T-helper 2 cell treated with Interferon-gamma antibody and Interleukin-4, amounts not matched to agents 5 μg/mL and 100 μg/mL, for 36 hours (primary cell): ENCODE measurements at places on chromosomes 2 and 18.

- no peaks in the 10 kb centered on the region for H3K27me3 ChIP-seq
- H3K4me3 ChIP-seq = no peak overlapping the region
- H3K4me1 ChIP-seq = no peaks in the 10 kb centered on the region
- DNase-seq = no peak
Observed at GRCh38 chr2:118936306-118936705, 5.7 kb upstream of the MARCO start.

GRCh38 chr2:12538138-12538694 lies 178.5 kb upstream of the TRIB2 start:
- H3K27ac ChIP-seq = no peak overlapping the region
- peaks cover 4% of the 10 kb centered on the region for H3K27me3 ChIP-seq
- no peak for DNase-seq
- H3K4me3 ChIP-seq = no peak overlapping the region
- peaks cover 22% of the 10 kb centered on the region for H3K4me1 ChIP-seq
- peaks cover 2% of the 10 kb centered on the region for H3K36me3 ChIP-seq

DNA sequence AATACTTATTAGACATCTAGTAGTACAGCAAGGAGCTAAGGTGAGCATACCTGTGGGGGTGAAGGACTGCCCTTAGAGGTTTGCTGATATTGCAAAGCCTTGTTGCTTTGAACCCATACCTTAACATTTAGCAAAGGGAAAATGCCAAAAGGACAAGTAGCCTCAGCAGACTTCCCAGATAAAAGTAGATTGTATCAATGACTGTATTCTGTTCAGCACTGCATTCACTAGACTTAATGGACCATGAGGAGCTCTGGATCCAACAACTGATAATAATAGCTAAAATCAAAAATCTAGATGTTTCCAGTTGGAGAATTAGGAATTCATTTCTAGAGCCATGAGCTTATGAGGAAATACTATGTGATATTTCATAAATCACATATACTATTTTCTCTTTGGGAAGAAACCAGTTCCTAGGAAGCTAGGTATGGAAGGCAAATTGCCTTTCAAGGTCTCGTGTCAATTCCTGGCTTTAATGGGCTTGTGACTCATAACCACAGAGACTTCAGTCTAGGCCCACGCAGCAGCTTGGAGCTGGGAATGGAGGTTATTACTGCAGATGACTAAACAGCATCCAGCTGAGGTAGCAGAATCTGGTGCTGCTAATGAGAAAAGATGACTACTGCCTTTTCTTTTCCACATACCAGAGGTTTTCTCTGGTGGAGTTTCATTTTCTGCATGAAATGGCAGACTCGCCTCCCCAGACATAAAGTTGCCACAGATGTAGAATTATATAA lies 191.2 kb upstream of the NABP1 start:
- no peak overlapping the region for H3K27ac ChIP-seq
- H3K27me3 ChIP-seq = peaks cover 3% of the 10 kb centered on the region
- no peaks in the 10 kb centered on the region for H3K4me1 ChIP-seq
- no peaks in the 10 kb centered on the region for H3K36me3 ChIP-seq
- DNase-seq = no peak
- H3K4me3 ChIP-seq = no peak overlapping the region

DNA sequence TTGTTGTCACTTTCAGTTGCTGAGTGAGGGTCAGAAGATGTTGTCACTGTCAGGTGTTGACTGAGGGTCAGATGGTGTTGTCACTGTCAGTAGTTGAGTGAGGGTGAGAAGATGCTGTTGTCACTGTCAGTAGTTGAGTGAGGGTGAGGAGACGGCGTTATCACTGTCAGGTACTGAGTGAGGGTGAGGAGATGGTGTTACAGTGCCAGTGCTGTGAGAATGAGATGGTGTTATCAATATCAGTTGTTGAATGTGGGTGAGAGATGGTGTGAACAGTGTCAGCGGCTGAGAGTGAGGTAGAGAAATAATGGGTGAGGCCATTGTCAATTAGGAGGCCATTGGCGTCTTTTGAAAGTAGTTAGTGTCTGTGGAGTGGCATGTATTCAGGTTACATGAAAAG lies 1.6 kb upstream of the ATP9B start:
- H3K27ac ChIP-seq = peak overlapping the region; percentile 100
- peak overlapping the region; percentile 92 for H3K4me3 ChIP-seq
- H3K4me1 ChIP-seq = peaks cover 22% of the 10 kb centered on the region
- no peak for DNase-seq
- peaks cover 23% of the 10 kb centered on the region for H3K36me3 ChIP-seq
- H3K27me3 ChIP-seq = peaks cover 23% of the 10 kb centered on the region

GRCh38 chr2:3628241-3628679 lies 29.7 kb upstream of the ALLC start:
- H3K27ac ChIP-seq = no peak overlapping the region
- H3K27me3 ChIP-seq = peaks cover 7% of the 10 kb centered on the region
- no peak for DNase-seq
- no peaks in the 10 kb centered on the region for H3K36me3 ChIP-seq
- H3K4me3 ChIP-seq = no peak overlapping the region

GRCh38 chr2:45851576-45852304 lies 200.3 kb downstream of the PRKCE start:
- H3K27ac ChIP-seq = no peak overlapping the region
- H3K4me1 ChIP-seq = peaks cover 36% of the 10 kb centered on the region
- peaks cover 36% of the 10 kb centered on the region for H3K36me3 ChIP-seq
- no peaks in the 10 kb centered on the region for H3K27me3 ChIP-seq
- DNase-seq = no peak

DNA sequence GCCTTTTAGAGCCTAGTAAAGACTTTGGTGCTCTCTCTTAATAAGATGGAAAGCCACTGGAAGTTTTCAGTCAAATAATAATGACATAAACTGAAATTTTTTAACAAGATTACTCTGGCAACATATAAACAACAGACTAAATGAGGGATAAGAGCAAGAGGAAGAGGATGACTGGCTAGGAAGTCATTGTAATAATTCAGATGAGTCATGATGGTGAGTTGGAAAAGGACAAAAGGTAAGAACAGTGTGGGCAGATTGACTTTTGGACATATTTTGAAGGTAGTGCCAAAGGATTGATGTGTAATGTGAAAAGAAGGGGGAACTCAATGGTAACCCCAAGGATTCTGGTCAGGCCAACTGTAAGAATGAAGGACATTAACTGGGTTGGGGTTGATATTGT lies 310.3 kb downstream of the NOL4 start:
- no peaks in the 10 kb centered on the region for H3K36me3 ChIP-seq
- H3K27ac ChIP-seq = no peak overlapping the region
- DNase-seq = no peak
- no peak overlapping the region for H3K4me3 ChIP-seq
- no peaks in the 10 kb centered on the region for H3K27me3 ChIP-seq

GRCh38 chr2:112342067-112342550 lies 66.7 kb downstream of the ZC3H6 start:
- H3K4me1 ChIP-seq = peaks cover 11% of the 10 kb centered on the region
- no peak for DNase-seq
- H3K27me3 ChIP-seq = no peaks in the 10 kb centered on the region
- no peak overlapping the region for H3K4me3 ChIP-seq

- no peaks in the 10 kb centered on the region for H3K36me3 ChIP-seq
- no peak overlapping the region for H3K4me3 ChIP-seq
- H3K4me1 ChIP-seq = peaks cover 8% of the 10 kb centered on the region
- H3K27ac ChIP-seq = no peak overlapping the region
Observed at GRCh38 chr2:108935271-108935741, 53.7 kb downstream of the EDAR start.

DNA sequence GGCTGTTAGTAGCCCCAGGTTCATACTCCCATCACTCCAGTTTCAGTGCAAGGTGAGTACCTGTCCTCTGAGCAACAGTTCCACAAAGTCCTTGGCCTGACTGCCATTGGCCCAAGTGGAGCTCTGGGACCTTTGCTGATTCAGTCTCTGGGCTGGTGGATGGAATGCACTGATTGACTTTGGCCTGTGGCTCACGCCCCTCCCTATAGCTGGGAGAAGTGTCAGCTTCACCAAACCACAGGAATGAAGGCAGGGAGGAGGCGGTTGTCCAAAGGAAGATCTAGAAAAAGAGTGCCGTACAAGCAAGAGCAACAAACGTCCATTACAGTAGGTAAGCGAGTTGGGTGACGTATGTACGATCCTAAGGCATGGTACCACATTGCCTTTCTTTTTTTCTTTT lies 34.0 kb downstream of the QPCT start:
- H3K27ac ChIP-seq = no peak overlapping the region
- H3K4me3 ChIP-seq = no peak overlapping the region
- H3K4me1 ChIP-seq = peaks cover 18% of the 10 kb centered on the region
- DNase-seq = no peak

DNA sequence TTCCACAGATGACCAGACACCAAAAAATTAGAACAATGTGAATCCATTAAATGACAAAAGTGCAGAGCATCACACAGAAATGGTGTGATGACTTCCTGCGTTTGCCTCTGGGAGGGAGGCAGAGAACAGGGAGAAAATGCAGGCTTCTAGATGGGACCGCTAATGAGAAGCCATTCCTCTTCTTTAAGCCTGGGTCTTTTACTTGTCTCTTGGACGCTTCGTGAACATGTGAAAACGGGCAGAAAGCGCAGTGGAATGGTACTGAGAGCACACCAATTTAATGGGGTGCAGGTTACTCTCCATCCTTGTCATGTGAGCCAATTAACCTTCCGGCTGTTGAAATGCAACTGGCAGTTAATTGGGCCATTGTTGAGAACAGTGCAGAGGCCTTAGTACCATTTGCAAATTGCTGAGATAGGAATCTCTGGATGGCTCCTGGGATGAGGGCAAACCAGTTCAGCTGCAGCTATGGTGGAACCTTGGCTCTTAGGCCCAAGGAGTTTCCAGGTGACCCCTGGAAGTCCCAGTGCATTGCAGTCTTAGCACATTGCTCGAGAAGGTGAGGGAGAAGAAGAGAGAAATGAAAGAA lies 210.4 kb upstream of the CXCR4 start:
- no peaks in the 10 kb centered on the region for H3K36me3 ChIP-seq
- no peaks in the 10 kb centered on the region for H3K27me3 ChIP-seq
- DNase-seq = no peak
- peak overlapping the region; percentile 98 for H3K27ac ChIP-seq
- peaks cover 45% of the 10 kb centered on the region for H3K4me1 ChIP-seq

- H3K36me3 ChIP-seq = peaks cover 2% of the 10 kb centered on the region
- DNase-seq = no peak
- no peak overlapping the region for H3K27ac ChIP-seq
- H3K4me1 ChIP-seq = peaks cover 6% of the 10 kb centered on the region
- no peaks in the 10 kb centered on the region for H3K27me3 ChIP-seq
Observed at GRCh38 chr2:8216397-8216796, 465.5 kb upstream of the ID2 start.

- peaks cover 20% of the 10 kb centered on the region for H3K4me1 ChIP-seq
- H3K36me3 ChIP-seq = peaks cover 2% of the 10 kb centered on the region
- no peak overlapping the region for H3K27ac ChIP-seq
- peaks cover 43% of the 10 kb centered on the region for H3K27me3 ChIP-seq
- DNase-seq = no peak
- H3K4me3 ChIP-seq = no peak overlapping the region
Observed at GRCh38 chr2:144512470-144512869, 7.4 kb downstream of the ZEB2 start.

DNA sequence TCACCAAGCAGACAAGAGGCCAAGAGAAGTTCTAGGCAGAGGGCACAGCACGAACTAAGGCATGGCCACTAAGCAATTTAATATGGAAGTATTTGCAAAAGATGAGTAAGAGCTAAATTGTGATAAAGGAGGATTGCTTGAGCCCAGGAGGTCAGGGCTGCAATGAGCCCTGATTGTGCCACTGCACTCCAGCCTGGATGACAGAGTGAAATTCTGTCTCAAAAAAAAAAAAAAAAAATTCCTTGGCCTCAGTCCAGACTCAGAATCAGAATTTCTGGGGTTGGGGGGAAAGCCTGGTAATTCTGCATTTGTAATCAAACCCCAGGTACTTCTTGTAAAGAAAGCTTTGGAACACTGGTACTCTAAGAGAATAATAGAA lies 46.8 kb upstream of the RTN4 start:
- H3K27me3 ChIP-seq = no peaks in the 10 kb centered on the region
- H3K4me1 ChIP-seq = peaks cover 12% of the 10 kb centered on the region
- no peak overlapping the region for H3K27ac ChIP-seq
- no peak overlapping the region for H3K4me3 ChIP-seq
- no peaks in the 10 kb centered on the region for H3K36me3 ChIP-seq

GRCh38 chr2:108927936-108928659 lies 60.9 kb downstream of the EDAR start:
- DNase-seq = no peak
- no peaks in the 10 kb centered on the region for H3K27me3 ChIP-seq
- no peak overlapping the region for H3K27ac ChIP-seq
- no peak overlapping the region for H3K4me3 ChIP-seq
- no peaks in the 10 kb centered on the region for H3K4me1 ChIP-seq

- no peak overlapping the region for H3K27ac ChIP-seq
- no peak overlapping the region for H3K4me3 ChIP-seq
- H3K36me3 ChIP-seq = no peaks in the 10 kb centered on the region
Observed at GRCh38 chr18:48791636-48792105, 159.1 kb downstream of the SMAD7 start.

- peak overlapping the region; percentile 95 for H3K27ac ChIP-seq
- H3K4me1 ChIP-seq = peaks cover 38% of the 10 kb centered on the region
- peaks cover 33% of the 10 kb centered on the region for H3K27me3 ChIP-seq
- H3K36me3 ChIP-seq = peaks cover 13% of the 10 kb centered on the region
- DNase-seq = peak; percentile 25
Observed at GRCh38 chr2:180980943-180981911, 822 bp downstream of the UBE2E3 start.

DNA sequence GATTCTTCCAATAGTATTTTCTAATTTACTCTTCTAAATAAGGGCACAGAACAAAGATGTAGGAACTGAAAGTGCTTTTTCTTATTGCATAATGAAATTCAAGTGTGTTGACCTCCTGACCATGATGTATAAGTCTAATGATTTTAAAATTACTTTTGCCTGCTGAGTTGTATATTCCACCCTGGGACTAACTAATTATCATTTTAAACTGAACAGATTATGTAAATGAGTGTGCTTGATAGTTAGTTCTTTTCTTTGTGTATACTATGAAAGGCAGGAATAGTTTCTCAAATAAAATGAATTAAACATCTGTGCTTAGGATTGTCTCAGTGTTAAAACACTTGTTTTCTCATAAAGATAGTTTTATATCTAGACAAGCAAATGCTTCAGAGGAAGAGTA lies 284.5 kb downstream of the RIT2 start:
- no peaks in the 10 kb centered on the region for H3K4me1 ChIP-seq
- no peaks in the 10 kb centered on the region for H3K27me3 ChIP-seq
- no peak for DNase-seq
- H3K4me3 ChIP-seq = no peak overlapping the region

- H3K27ac ChIP-seq = no peak overlapping the region
- H3K27me3 ChIP-seq = no peaks in the 10 kb centered on the region
- no peak for DNase-seq
- peaks cover 3% of the 10 kb centered on the region for H3K36me3 ChIP-seq
- no peak overlapping the region for H3K4me3 ChIP-seq
- H3K4me1 ChIP-seq = peaks cover 17% of the 10 kb centered on the region
Observed at GRCh38 chr2:205617905-205618304, 64.4 kb upstream of the NRP2 start.

GRCh38 chr2:182558564-182558963 lies 131.7 kb upstream of the PDE1A start:
- no peak overlapping the region for H3K4me3 ChIP-seq
- H3K36me3 ChIP-seq = no peaks in the 10 kb centered on the region
- no peak overlapping the region for H3K27ac ChIP-seq
- DNase-seq = no peak
- H3K27me3 ChIP-seq = no peaks in the 10 kb centered on the region
